ENCODE measurements at places on chromosomes 5 and 9. TPM values are rescaled to one million over a fixed set of nuclear protein-coding genes. Genes with fewer than 3 reads are reported as not detected.

TMOD1 gene
- 5.4 TPM for total RNA-seq

CLIC3 gene
- not detected for total RNA-seq

FOXD1 gene
- 1.1 TPM for total RNA-seq

FYB1 gene
- 1.9 TPM for total RNA-seq

FAM169A gene
- total RNA-seq = 60.1 TPM

OTULINL gene
- total RNA-seq = 12.0 TPM

GFRA3 gene
- 0.09 TPM for total RNA-seq

CD74 gene
- 11.3 TPM for total RNA-seq

ERAP2 gene
- total RNA-seq = 3.8 TPM

ARL14EPL gene
- not detected for total RNA-seq

TRAF1 gene
- total RNA-seq = 3.6 TPM

NOL6 gene
- 12.2 TPM for total RNA-seq

PSAT1 gene
- 42.8 TPM for total RNA-seq

SV2C gene
- total RNA-seq = 9.3 TPM

Measured in cerebellum (tissue), 4 donors.